ENCODE measurements at places on chromosomes 6 and 20. TPM values are rescaled to one million over a fixed set of nuclear protein-coding genes. Genes with fewer than 3 reads are reported as not detected.

Gene SPATS1
- total RNA-seq = not detected

Gene KIF6
- total RNA-seq = not detected

Gene AFDN
- total RNA-seq = 46.3 TPM

Gene ABHD16B
- total RNA-seq = not detected

Gene PARD6B
- 6.2 TPM for total RNA-seq

Gene HLA-DPA1
- total RNA-seq = 176 TPM

Gene RAB44
- total RNA-seq = 0.15 TPM

Gene POU5F1
- total RNA-seq = not detected

Gene GHRH
- not detected for total RNA-seq

Gene HLA-DOB
- total RNA-seq = 1.5 TPM

Gene REM1
- total RNA-seq = not detected

Gene EMILIN3
- not detected for total RNA-seq

Gene UBE2C
- 170 TPM for total RNA-seq

Gene TMC2
- total RNA-seq = not detected

Gene ELOVL2
- total RNA-seq = not detected

Gene KPNA5
- total RNA-seq = 7.1 TPM

Gene KHDC1L
- 0.58 TPM for total RNA-seq

Gene SLC22A16
- total RNA-seq = not detected

Gene ZKSCAN4
- total RNA-seq = 6.3 TPM

Gene PCSK2
- not detected for total RNA-seq

Gene THEMIS
- total RNA-seq = 65.6 TPM

Gene MRAP2
- not detected for total RNA-seq

Gene GID8
- 32.8 TPM for total RNA-seq

Gene MANEA
- total RNA-seq = 21.0 TPM

Gene GNRH2
- 2.3 TPM for total RNA-seq

Gene VGLL2
- not detected for total RNA-seq

Gene RBPJL
- total RNA-seq = not detected

Gene ZSCAN12
- total RNA-seq = 4.6 TPM

Gene CCN2
- total RNA-seq = not detected

Gene BMP5
- total RNA-seq = not detected

Gene VNN1
- total RNA-seq = not detected

Gene NRSN1
- not detected for total RNA-seq

Gene CDH22
- total RNA-seq = not detected

Gene PAK5
- total RNA-seq = not detected

Gene MATN4
- 1.5 TPM for total RNA-seq

Gene PTCHD4
- not detected for total RNA-seq

Gene PSORS1C1
- total RNA-seq = not detected

Gene XKR7
- not detected for total RNA-seq

Gene SGK2
- 0.53 TPM for total RNA-seq

Gene HAO1
- not detected for total RNA-seq

Gene TDP2
- 43.8 TPM for total RNA-seq

Gene OR12D3
- not detected for total RNA-seq

Gene GABBR1
- total RNA-seq = 32.8 TPM

Gene STMND1
- total RNA-seq = not detected

Gene GJA1
- total RNA-seq = not detected

Gene PROKR2
- total RNA-seq = not detected

Gene PTK7
- 0.23 TPM for total RNA-seq

Gene SIRPG
- total RNA-seq = 111 TPM

Gene PI3
- not detected for total RNA-seq

Gene SHLD1
- total RNA-seq = 7.9 TPM

Gene PSORS1C2
- not detected for total RNA-seq

Gene CST9L
- total RNA-seq = not detected

Gene ABT1
- total RNA-seq = 26.3 TPM

Gene TREML2
- 21.5 TPM for total RNA-seq

Gene HMGCLL1
- total RNA-seq = not detected

Gene HTR1E
- not detected for total RNA-seq
